ENCODE measurements at places on chromosomes 5 and 9.

GRCh38 chr9:114521846-114522245 is 16.6 kb upstream of the WHRN start:
- DNase-seq = no peak

DNA sequence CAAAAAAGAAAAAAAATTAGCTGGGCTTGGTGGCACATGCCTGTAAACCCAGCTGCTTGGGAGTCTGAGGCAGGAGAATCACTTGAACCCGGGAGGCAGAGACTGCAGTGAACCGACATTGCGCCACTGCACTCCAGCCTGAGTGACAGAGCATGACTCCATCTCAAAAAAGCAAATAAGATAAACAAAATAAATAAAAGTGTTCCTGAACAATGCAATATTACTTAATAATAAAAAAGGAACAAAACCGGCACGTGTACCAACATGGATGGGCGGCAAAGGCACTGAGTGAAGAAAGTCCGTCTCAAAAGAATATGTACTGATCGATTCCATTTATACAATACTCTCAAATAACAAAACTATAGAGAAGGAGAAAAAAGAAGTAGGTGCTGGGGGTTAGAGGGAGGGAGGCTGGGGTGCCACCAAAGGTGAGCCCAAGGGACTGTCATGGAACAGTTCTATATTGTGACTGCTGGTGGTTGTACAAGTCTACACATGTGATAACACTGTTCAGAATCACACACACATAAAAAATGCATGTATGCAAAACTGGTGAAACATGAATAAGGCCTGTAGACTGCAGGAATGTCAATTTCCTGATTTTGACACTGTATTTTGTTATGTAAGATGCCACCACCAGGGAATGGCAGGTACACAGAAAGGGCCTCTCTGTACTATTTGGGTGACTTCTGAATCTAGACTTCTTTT is 15.8 kb downstream of the MYO10 start:
- no peak for DNase-seq

GRCh38 chr5:154647114-154647760 is 107.9 kb upstream of the LARP1 start:
- DNase-seq = peak; percentile 87

GRCh38 chr5:179267671-179268083 is 77.6 kb downstream of the ADAMTS2 start:
- peak; percentile 36 for DNase-seq

- peak; percentile 95 for DNase-seq
Measured at GRCh38 chr5:5795074-5795771, 372.7 kb downstream of the ICE1 start.

DNA sequence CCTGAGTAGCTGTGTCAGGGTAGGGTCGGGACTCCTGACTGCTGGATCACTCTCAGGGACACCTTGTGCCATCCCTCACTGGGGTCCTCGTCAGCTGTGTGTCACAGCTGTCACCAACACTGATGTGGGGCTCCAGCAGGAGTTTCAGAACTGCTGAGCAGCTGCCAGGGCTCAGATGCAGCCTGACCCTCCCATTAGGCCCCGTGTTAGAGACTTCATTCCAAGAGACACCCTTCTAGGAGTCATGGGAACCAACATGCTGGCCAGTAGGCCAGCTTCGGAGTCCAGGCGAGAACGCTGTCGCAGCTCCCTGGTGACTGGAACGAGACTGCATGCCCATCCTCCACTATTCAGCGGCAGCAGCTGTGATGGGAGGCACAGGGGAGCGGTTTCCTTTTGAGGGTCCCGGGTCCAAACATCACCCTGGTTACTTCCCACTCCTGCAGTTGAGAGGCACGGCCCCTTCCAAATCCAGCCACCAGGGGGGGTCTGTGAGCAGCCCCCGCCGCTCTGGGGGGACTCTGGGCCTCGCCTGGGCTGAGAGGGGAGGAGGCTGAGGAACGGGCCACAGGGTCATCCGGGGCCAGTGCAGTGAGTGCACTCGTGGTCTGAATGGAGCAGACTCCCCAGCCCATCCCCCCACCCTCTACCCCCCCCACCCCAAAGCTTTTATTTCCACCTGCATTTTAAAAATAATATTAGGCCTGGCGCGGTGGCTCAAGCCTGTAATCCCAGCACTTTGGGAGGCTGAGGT is 12.6 kb upstream of the TCF7 start:
- DNase-seq = peak; percentile 68

- DNase-seq = no peak
Measured at GRCh38 chr5:74541381-74541781, 99.1 kb downstream of the ENC1 start.

DNA sequence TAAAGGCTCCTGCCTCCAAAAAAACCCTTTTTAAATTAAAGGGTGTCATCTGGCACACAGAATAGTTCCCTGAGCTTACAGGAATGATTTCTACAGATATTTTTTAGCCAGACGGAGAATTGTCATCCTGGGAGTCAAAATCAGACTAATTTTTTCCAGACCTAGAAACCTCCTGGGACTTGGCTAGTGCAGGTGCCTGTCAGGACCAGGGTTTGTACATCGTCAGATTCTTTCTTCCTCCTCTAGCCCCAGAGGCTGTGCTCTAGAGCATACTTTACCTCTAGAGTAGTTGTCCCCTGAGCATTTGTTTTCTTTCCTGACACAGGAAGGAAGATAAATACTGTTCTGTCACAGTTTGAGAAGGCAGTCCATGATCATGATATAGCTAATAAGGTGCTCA is 52.5 kb downstream of the RAB3C start:
- no peak for DNase-seq

DNA sequence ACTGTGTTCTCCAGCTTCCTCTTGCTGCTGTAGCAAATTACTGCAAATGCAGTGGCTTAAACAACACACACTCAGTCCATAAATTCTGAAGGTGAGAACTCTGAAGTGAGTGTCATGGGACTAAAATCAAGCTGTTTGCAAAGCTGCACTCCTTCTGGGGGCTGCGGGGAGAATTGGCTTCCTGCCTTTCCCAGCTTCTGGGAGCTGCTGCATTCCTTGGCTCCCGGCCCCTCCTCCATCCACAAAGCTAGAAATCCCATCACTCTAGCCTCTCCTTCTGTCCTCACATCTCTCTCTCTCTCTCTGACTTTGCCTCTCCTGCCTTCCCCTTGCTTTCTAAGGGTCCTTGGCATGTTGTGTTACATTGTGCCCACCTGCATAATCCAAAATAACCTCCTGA is 14.2 kb upstream of the MED10 start:
- DNase-seq = no peak

DNA sequence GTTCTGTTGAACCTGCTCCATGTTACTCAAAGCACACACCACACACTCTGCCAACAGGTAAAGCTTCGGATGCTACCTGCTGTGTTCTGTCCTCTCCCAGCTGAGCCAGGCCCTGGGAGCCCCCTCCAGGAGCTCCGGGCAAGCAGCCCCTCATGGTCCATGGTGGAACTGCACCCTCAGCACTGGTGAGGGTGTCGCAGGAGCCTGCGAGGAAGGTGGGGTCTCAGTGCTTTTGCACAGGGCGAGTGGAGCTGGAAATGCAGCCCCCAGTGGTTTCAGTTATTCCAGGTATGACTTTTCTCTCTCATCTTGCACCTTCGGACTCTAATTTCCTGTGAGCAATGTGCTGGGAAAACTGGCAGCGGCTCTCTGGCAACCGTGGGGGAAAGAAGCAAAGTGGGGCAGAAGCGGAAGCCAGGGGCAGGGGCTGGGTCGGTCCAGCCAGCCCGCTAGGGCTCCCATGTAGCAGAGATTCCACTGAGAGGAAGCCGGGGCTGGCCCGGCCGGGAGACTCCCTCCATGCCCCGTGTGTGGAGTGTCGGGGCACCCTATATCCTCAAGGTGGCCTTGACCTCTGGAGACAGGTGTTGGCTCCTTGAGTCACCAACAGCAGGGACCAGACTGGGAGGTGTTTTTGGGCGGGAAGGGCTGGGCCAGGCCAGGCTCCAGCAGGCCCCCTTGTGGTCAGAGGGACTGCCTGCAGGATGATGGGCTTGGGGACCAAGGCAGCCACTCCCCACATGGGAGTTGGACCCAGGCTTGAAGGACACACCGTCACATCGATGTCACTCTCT is 75.6 kb upstream of the PRSS3 start:
- DNase-seq = peak; percentile 30

DNA sequence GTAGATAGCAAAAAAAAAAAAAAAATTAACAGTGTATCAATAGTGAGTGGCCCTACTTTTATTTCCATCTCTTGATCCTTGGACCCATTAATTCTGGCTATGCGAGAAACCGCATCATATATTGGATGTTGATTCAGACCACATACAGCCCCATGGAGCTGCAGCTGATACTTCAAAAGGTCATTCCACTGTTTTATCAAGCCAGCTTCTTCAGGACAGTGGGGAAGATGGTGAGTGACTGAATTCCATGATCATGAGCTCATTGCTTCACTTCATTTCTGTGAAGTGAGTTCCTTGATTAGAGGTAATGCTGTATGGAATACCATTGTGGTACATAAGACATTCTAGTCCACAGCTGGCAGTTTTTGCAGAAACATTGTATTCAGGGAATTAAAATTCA is 222.9 kb upstream of the MEF2C start:
- DNase-seq = no peak

DNA sequence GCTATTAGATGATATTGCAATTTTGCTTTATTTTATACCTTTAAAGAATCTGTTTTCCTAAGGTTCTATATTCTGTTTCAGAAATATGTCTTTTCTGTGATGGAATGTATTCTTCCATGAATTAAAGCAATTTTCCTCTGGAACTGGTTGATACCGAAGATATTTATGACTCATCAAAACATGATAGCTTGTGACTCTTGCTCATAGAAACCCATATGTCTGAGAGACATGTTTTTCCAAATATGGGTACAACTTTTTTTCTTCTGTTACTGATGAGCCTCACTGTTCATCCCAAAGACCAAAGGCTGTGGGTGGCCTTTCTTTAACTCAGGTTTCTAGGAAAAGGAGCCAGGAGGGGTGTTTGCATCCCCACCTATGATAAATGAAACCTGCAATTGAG is 126.1 kb upstream of the PAPPA start:
- DNase-seq = no peak

DNA sequence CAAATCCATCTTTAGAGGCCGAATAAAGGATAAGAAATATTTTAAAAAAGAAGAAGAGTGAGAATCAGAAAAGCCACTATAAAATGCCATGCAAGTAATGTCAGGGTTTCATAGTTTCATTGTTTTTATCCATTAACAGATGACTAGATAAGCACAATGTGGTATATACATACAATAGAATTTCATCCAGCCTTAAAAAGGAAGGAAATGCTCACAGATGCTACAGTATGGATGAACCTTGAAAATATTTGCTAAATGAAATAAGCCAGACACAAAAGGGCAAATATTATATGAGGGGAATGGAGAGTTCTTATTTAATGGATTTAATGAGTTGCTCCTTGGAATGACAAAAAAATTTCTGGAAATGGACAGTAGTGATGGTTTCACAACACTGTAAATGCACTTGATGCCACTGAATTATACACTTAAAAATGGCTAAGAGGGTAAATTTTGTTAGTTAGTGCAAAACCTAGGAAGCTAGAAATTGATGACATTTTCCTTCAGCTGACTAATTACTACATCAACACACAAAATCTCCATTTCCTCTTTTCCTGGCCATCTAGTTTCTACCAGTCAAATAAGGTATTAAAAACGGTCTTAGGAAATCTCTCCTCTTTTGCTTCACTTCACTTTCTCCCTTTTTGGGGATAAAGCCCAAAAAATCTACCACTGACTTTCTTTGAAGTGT is 86.6 kb downstream of the GNA14 start:
- no peak for DNase-seq

- no peak for DNase-seq
Measured at GRCh38 chr5:83255268-83255667, 177.9 kb downstream of the XRCC4 start.

GRCh38 chr9:72188232-72188631 is 39.0 kb downstream of the GDA start:
- DNase-seq = no peak

- no peak for DNase-seq
Measured at GRCh38 chr9:98686961-98687855, 21.5 kb downstream of the GABBR2 start.

DNA sequence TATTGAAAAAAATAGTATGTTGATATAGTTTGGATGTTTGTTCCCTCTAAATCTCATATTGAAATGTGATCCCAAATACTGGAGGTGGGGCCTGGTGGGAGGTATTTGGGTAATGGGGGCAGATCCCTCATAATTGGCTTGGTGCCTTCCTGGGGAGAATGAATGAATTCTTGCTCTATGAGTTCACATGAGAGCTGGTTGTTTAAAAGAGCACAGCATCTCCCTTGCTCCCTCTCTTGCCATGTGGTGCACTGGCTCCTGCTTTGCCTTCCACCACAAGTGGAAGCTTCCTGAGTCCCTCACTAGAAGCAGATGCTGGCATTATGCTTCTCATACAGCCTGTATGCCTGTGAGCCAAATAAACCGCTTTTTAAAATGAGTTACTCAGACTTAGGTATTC is 154.8 kb downstream of the ADAMTS6 start:
- DNase-seq = no peak

- DNase-seq = peak; percentile 47
Measured at GRCh38 chr9:3903273-3903672, 377.5 kb upstream of the RFX3 start.

DNA sequence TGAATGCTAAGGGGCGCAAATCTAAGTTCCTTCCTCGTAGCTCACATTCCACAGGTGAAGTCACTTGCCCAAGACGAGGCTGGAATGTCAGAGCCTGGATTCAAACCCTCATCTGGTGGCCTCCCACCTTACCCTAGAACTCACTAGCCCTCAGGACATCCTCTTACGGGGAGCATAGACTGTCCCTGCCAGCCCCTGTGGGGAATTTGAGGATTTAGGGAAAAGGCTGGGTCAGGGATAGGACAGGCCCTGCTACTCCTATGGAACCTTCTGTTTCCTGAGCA is 45.0 kb downstream of the IRF1 start:
- DNase-seq = no peak

GRCh38 chr5:179270581-179271427 is 74.5 kb downstream of the ADAMTS2 start:
- DNase-seq = peak; percentile 14

DNA sequence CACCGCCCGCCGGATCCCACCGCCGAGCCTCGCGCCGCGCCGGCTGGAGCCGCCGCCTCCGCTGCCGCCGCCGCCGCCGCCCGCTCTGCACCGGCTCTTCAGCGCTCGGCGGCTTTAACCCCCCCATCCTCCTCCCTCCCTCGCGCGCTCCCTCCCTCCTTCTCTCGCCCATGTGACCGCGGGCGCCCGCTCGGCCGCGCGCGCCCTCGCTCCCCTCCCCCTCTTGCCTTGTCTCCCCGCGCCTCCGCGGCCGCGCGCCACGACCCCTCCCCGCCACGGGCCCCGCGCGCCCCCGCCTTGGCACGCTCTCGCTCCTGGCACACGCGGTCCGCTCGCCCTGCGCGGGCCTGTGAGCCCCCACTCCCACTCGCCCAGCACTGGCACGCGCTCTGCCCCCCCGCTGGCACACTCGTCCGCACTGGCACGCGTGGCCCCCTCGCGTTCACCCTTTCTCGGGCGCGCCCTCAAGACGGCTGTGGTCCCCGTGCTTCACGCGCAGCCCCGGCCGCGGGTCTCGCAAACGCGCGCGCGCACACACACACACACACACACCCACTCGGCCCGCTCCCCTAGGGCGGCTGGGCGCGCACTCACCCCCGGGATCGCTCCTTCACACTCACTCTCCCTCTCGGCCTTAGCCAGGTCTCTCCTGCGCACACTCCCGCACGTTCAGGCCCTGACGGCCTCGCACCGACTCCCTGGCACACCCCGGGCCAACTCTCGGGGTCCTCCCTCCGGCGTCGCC is at the start of gene CNTFR:
CNTFR (minus strand) TSS at position 89 of the 745 bp plus-strand sequence. CDS start 20,743 bp downstream, outside the sequence.
- DNase-seq = peak; percentile 79

- no peak for DNase-seq
Measured at GRCh38 chr9:16405421-16405820, 465.0 kb downstream of the BNC2 start.

GRCh38 chr9:36530224-36530623 is 42.5 kb upstream of the MELK start:
- no peak for DNase-seq

GRCh38 chr9:117545846-117546245 is 131.0 kb upstream of the ASTN2 start:
- no peak for DNase-seq

All from right lobe of liver (tissue), 6 donors.